ENCODE measurements at places on chromosomes 3 and 15. TPM values are rescaled to one million over a fixed set of nuclear protein-coding genes. Genes with fewer than 3 reads are reported as not detected.
A peak's percentile ranks its signal among the peaks of the same experiment; 100 is the strongest.

GOLGA8J gene
- not detected for total RNA-seq

LYZL4 gene
- total RNA-seq: not detected

GRCh38 chr15:62909257-62909656, 133.3 kb upstream of the TPM1 start:
- H3K27ac ChIP-seq: no peak overlapping the region
- DNase-seq: no peak
- H3K36me3 ChIP-seq: no peaks in the 10 kb centered on the region
- no peaks in the 10 kb centered on the region for H3K27me3 ChIP-seq
- no peak overlapping the region for H3K4me3 ChIP-seq

- no peaks in the 10 kb centered on the region for H3K36me3 ChIP-seq
- no peak overlapping the region for H3K27ac ChIP-seq
- H3K4me3 ChIP-seq: no peak overlapping the region
- H3K4me1 ChIP-seq: no peaks in the 10 kb centered on the region
- no peaks in the 10 kb centered on the region for H3K27me3 ChIP-seq
- DNase-seq: no peak
These were observed 460.6 kb upstream of the NR2F2 start for GRCh38 chr15:95869920-95870319.

GRCh38 chr15:76327191-76328105, 9.1 kb upstream of the ISL2 start:
- H3K4me3 ChIP-seq: no peak overlapping the region
- no peaks in the 10 kb centered on the region for H3K4me1 ChIP-seq
- H3K27me3 ChIP-seq: no peaks in the 10 kb centered on the region
- no peaks in the 10 kb centered on the region for H3K36me3 ChIP-seq

- H3K4me1 ChIP-seq: peaks cover 12% of the 10 kb centered on the region
- no peaks in the 10 kb centered on the region for H3K27me3 ChIP-seq
- no peaks in the 10 kb centered on the region for H3K36me3 ChIP-seq
- peak; percentile 89 for DNase-seq
These were observed 37.6 kb downstream of the VIPR1 start for GRCh38 chr3:42539871-42540714.

DNA sequence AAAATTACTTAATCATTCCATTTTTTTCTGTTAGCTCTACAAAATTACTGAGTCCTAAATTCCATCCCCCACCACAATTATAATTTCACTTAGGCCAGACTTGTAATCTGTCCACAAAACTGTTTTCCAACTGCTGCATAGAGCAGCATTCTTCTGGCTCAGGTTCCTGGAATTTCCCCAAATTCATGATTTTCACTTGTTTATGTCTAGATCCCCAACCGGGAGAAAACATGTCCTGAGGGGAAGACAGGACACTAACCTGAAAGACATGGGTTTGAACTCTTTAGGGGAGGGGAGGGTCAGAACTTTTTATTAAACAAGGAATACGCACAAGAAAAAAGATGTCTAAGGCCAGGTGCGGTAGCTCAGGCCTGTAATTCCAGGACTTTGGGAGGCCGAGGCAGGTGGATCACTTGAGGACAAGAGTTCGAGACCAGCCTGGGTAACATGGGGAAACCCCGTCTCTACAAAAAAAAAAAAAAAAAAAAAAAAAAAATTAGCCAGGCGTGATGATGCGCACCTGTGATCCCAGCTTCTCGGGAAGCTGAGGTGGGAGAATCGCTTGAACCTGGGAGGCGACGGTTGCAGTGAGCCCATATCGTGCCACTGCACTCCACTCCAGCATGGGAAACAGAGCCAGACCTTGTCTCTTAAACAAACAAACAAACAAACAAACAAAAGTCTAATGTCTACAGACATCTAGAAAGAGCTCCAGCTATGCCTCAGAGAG, 1.5 kb downstream of the ETFA start:
- no peak for DNase-seq
- H3K4me1 ChIP-seq: no peaks in the 10 kb centered on the region
- no peaks in the 10 kb centered on the region for H3K27me3 ChIP-seq
- no peak overlapping the region for H3K27ac ChIP-seq
- no peak overlapping the region for H3K4me3 ChIP-seq
- H3K36me3 ChIP-seq: no peaks in the 10 kb centered on the region

GRCh38 chr3:72418856-72419255, 429.4 kb downstream of the SHQ1 start:
- no peaks in the 10 kb centered on the region for H3K36me3 ChIP-seq
- DNase-seq: no peak
- no peak overlapping the region for H3K27ac ChIP-seq
- H3K4me3 ChIP-seq: no peak overlapping the region
- H3K27me3 ChIP-seq: no peaks in the 10 kb centered on the region

Measured in Peyer's patch (tissue), 4 donors.